ENCODE measurements at places on chromosomes 12 and 14.

DNA sequence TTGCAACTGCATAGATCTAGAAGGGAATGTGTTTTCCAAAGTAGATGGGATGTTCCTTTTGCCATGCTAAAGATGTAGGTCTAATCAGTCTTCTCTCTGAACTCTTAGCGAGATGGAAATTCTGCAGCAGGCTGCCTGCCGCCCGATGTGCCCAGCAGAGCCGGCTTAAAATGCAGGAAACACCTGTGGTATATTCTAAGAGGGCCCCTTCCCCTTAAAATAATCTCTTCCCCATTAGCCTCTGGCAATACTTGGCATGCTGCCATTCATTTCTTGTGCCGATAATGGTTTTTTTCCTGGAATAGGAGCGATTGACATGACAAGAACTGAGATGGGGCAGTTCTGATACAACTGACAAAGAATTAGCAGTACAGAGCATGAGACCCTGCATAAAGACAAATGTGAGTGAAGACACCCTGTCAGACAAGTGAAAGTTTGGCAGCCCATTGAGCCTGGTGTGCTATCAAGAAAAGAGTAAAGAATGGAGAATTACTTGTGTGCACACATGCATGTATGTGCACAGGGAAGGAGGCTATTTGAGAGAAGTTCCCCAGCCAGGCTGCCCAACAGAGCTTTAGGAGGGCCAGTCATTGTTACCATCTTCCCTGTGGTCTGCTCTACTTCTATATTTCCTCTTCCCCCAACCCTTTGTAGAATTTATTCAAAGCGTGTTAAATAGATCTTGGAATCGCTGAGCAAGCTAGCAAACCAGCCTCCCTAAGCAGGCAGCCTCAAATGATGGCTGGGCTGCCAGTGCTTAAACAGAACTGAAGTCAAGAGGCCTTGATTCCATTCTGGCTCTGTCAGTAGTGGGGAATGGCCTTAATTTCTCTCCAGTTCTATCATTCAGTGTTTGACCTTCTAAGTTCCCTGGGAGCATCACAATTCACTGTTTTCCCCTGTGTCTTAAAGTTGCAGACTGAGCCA is 29.6 kb upstream of the NTF3 start:
- DNase-seq = no peak

DNA sequence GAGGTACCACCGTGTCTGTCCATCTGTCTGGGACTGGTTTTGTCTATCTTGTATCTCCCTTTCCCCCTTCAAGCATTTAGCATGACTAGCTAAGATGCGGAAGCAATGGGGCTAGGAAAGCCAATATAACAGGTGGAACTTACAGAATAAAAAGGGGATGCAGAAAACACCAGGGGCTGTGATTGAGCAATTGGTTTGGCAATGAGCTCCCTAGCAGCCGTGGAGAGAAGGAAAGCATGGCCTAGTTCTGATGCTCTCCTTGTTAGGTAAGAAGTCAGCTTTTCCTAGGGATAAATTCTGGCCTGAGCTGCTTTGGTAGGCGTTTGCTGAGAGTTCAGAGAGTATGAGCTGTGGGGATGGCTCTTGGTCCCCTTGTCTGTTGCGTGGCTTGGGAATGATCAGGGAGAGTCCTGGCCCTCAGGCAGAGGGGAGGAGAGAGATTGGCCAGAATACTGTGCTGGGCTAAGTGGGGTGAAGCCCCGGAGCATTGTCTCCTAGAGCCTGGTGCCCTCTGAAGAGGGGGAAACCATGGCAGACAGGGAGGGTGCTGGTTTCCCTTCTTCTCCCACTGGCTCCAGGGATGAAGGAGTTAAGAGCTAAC is 7.1 kb downstream of the SETD1B start:
- DNase-seq = no peak

- no peak for DNase-seq
These were observed 47.3 kb upstream of the LRIG3 start for GRCh38 chr12:58967561-58967960.

GRCh38 chr14:99910337-99911309 is 117.4 kb downstream of the EML1 start:
- no peak for DNase-seq

GRCh38 chr12:121223292-121224285 is 13.7 kb downstream of the P2RX4 start:
- no peak for DNase-seq

GRCh38 chr12:39393179-39393578 is 49.7 kb downstream of the KIF21A start:
- no peak for DNase-seq

GRCh38 chr14:40003773-40004172 is 571.5 kb upstream of the FBXO33 start:
- no peak for DNase-seq

GRCh38 chr12:45377815-45378214 is 161.9 kb downstream of the ANO6 start:
- DNase-seq = no peak

- DNase-seq = no peak
These were observed 47.9 kb downstream of the SEL1L start for GRCh38 chr14:81485781-81486180.

- no peak for DNase-seq
These were observed 293.2 kb downstream of the DPF3 start for GRCh38 chr14:72600551-72601330.

DNA sequence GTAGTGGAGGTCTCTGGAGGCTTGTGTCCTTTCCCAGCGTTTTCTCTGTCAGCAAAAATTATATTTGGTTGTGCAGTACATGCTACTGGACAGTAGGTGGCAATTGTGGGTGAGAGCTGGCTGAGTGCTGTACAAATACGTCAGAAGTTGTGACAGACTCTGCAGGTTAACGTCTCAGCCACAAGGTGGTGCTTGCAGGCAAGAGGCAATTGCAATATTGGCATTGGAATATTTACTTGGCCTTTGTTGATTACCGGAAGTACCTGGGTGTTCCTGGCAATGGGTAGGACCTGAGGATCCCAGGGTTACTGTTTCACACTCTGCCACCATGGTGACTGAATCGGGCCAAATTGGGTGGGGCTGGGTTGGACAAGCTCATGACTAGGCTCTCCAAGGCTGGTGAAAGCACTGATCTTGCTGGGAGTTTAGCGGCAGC is 333.9 kb upstream of the LMO3 start:
- DNase-seq = no peak

DNA sequence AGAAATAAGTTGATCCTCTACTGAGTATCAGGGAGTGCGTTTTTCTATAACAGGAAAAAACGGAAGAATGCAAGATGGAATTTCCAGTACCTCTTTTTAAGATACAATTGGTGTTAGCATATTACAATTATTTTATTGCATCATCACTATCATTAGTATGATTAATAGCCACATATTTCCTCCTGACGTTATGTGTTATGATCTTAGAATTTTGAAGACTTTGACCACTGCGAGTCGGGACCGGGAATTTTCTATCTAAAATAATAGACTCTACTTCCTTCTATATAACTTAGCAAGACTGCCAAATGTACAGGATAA is 679 bp upstream of the SAV1 start:
- no peak for DNase-seq

DNA sequence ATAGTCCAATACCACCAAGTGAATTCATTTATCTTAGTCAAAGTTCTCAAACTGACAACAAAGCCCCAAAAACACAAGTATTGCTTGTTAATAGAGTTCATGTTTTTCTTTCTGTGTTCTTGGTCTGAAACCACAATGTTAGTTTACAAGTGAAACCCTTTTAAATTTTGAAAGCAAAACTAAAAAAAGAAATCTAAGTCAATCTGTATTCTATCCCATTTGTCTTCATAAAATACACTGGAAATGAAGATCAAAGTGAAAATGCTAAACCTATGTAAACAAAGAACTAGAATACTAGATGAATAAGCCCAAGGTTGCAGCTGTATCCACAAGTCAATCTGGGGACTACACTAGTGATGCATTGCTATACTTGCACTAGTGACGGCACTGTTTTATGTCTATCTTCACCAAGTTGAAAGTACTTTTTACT is 10.4 kb downstream of the MAP4K5 start:
- DNase-seq = no peak

- DNase-seq = no peak
These were observed 153.0 kb upstream of the DIO3 start for GRCh38 chr14:101408077-101408831.

- no peak for DNase-seq
These were observed 230.0 kb upstream of the EGLN3 start for GRCh38 chr14:34180869-34181268.

DNA sequence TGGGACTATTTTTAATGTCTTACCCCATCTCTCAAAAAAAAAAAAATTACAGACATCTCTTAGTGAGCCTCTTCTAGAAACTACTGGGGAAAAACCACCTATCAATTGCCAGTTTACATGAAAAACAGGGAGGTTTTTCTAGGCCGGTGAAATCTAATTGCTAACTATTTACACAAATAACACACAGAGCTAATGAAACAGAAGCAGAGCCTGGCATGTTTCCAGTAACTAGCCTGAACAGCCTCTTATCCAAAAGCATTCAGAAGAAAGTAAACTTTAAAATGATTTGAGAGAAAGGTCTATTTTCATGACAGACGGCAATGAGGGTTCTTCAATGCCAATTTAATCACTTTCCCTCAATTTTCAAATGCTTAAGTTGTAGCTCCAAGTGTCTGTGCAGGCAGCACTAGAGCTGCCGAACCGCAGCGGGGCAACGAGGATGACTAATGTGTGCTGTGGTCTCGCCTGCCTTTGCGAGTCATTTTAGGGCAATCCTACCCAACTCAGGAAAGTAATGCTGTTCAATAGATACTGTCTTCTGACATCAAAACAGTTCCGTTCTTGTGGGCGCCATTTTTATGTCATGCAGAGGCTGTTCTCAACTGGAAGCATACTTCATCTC is 84.6 kb downstream of the SETD3 start:
- peak; percentile 64 for DNase-seq

- DNase-seq = no peak
These were observed 189.4 kb upstream of the DYRK2 start for GRCh38 chr12:67459173-67459572.

GRCh38 chr12:82721726-82722125 is 35.0 kb downstream of the TMTC2 start:
- no peak for DNase-seq

GRCh38 chr12:111046896-111047295 is 126.5 kb upstream of the MYL2 start:
- no peak for DNase-seq

DNA sequence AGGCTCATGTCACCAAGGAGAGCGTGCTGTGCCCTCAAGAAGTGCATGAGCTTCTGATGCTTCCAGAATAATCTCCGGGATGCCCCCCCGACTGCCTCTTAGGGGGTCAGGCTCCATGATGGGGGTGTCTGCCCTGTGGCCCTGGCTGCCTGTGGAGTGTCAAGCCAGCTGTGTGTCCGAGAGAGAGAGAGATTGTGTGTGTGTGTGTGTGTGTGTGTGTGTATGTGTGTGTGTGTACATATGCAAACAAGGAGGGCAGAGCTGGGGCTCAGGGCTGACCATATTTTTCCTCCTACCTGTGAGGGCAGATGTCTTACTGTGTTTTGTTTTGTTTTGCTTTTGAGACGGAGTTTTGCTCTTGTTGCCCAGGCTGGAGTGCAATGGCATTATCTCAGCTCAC is 5.6 kb upstream of the ALDH2 start:
- DNase-seq = no peak

GRCh38 chr12:27243804-27244688 is at the start of gene STK38L:
Gene STK38L, plus strand, starts transcription at chr12:27244286. Its CDS starts 53,435 bp downstream, at chr12:27297721.
- DNase-seq = peak; percentile 98

DNA sequence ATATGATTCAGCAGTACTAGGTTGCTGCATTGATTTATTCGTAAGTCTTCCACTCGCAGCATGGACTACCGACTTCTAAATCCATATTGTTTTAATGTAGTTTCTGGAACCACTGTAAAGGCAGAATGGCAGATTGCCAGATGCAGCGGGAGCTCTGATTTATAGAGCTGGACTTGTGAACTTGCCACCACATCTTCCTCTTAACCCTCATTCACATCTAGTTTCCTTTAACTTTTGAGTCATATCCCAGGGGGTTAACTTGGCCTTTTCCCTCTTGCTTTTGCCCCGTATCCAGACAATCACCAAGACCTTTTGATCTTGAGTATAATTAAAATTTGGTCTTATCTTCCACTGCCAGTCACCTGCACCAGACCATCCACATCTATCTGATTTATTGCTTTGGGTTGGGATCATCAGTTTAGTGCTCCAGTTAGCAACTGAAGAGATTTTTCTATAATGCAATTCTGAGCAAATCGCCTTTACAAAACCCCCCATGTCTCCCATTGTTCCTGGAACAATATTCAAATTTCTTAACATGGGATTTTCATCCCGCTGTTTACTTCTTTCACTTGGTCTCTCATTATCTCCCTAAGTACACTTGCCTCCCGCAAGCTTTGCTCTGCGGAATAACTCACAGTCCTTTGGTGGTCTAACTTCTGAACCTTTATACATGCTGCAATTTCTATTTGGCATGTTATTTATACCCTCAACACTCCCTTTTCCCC is 130.5 kb downstream of the ACSS3 start:
- no peak for DNase-seq

GRCh38 chr14:33764876-33765650 is 185.8 kb downstream of the EGLN3 start:
- DNase-seq = no peak

DNA sequence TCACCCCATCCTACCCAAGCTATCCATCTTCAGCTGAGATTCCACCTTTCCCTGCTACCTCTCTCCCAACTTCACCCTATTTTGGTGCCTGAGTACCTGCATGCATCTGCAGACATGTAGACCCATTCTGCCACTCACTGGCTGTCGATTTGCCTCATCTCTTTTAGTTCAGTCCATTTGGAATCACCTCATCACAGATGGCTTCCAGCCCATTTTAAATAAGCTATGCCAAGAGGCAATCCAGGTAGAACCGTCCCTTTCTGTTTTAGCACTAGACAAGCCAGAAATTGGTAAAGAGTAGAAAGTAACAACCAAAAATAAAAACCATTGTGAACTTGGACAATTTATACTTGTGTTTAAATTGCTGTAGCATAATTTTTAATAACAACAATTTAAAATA is 11.3 kb downstream of the SLC35F4 start:
- no peak for DNase-seq

DNA sequence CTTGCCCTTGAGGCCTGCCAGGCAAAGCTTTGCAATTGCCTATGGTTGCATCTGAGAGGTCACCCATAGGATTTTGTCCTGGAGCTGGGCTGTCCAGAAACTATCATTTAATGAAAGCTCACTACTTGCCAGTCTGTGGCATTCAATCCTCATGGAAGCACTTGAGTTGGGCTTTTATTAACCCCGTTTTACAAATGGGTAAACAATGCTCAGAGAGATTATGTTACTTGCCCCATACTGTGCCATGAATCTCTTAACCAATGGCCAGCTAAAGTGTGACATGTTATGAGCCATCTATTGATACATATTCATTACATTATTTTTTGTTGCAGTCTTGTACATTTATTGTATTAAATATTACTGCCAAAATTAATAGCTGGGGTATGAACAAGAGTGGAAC is 35.9 kb downstream of the PDZRN4 start:
- no peak for DNase-seq

DNA sequence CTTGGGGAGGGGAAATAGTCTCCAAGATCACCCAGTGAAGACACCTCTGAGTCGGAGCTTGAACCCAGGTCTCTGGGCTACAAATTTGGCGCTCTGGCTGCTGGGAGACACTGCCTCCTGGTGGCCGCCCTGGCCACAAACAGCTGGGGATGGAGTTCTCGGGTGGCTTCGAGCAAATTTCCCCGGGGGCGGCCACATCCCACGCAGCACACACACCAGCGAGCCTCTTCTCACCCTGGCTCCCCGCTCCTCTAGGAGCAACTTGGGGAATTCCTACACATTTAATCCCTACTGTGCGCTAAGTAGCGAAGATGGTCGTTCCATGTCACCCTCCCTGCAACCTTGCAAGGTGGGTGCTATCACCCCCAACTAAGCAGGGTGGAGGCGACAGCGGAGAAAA is 66.2 kb upstream of the BEGAIN start:
- DNase-seq = peak; percentile 72

- no peak for DNase-seq
These were observed 169.5 kb downstream of the TTC8 start for GRCh38 chr14:88993946-88994345.
